Activated CD4-positive, alpha-beta memory T cell treated with anti-CD3 and anti-CD28 coated beads for 36 hours (primary cell): ENCODE measurements at places on chromosomes 16 and 17. TPM values are rescaled to one million over a fixed set of nuclear protein-coding genes. Genes with fewer than 3 reads are reported as not detected.

Gene C16orf92
- total RNA-seq = not detected

Gene MEAK7
- total RNA-seq = 12.9 TPM

Gene CHMP1A
- total RNA-seq = 74.6 TPM

Gene KRT39
- total RNA-seq = not detected
